ENCODE measurements at places on chromosomes 1 and 21.

DNA sequence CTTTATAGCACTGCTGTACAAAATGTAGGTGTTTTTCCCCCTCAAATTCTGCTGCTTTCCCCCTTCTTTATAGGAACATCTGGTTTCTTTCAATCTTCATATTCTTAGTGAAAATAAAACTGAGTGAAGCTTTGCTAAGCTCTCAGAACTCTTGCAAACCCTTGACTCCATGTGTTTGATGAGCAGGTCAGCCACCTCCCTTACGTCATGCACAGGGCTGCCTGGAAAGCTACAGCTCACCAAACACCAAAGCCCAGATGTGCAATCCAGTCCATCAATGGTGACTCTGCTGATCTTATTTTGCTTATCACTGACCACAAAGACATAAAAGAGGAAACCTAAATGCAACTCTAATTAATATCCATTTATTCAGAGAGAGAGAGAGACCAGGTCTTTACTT lies 5.5 kb downstream of the CACNA1E start:
- H3K27me3 ChIP-seq, result peaks cover 37% of the 10 kb centered on the region
- no peak overlapping the region for H3K4me3 ChIP-seq
- peaks cover 16% of the 10 kb centered on the region for H3K4me1 ChIP-seq

- H3K4me1 ChIP-seq, result no peaks in the 10 kb centered on the region
- DNase-seq, result no peak
- no peaks in the 10 kb centered on the region for H3K36me3 ChIP-seq
These were observed 19.1 kb upstream of the MYOG start for GRCh38 chr1:203104789-203105390.

DNA sequence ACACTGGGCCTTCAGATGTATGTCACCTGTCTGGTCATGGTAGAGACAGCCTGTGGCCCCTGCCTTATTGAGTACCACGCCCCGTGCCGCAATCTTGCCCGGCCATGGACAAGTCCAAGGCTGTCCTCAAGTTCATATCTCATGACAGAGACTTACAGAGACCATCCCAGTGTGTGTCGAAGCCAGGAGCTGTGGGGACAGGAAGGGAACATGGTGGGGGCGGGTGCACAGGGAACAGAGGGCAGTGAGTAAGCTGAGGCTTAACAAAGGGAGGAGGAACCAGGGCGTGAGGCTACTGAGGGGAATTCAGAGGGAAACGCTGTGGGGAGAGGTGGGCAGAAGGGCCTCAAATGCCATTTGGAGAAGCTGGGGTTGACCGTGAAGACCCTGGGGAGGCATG lies 75.8 kb downstream of the ALPL start:
- no peak overlapping the region for H3K4me3 ChIP-seq
- H3K4me1 ChIP-seq, result peaks cover 2% of the 10 kb centered on the region
- peaks cover 10% of the 10 kb centered on the region for H3K27me3 ChIP-seq
- no peak overlapping the region for H3K27ac ChIP-seq
- no peaks in the 10 kb centered on the region for H3K36me3 ChIP-seq

DNA sequence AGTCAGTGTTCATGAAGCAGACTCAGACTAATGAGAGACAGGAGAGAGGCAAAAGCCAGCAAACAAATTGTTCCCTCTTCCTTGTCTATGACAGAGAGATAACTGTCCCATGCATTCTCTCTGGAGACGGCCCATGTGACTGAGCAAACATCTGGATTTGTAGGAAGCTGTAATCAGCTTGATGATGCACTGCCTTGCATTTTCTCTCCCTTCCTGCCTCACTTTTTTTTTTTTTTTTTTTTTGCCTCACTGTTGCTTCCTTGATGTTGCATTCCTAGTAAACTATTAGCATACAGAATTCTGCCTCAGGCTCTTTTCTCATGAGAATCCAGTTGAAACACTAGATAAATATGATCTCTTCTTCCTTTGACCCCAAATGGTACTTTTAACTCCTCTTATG lies 134.5 kb downstream of the HHIPL2 start:
- peaks cover 6% of the 10 kb centered on the region for H3K27me3 ChIP-seq
- H3K4me3 ChIP-seq, result no peak overlapping the region
- no peak for DNase-seq
- no peaks in the 10 kb centered on the region for H3K36me3 ChIP-seq
- H3K4me1 ChIP-seq, result no peaks in the 10 kb centered on the region

DNA sequence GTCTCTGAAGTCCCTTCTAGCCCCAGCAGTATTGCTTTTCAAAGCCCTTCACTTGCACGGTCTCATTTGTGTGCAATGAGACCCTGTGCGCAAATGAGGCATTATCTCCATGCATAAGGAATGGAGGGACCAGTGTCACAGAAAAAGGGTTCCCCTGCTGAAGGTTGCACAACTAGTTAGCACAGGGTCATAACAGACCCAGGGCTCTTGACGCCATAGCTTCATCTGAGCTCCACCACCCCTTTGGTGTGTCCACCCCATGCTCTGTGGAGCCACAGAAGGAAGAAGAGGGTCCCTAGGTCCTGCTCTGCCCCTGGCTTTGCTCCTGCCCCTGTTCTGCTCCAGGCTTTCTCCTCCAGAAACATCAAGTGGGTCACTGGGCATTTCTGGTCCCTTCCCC lies 12.6 kb downstream of the SH2D2A start:
- peaks cover 10% of the 10 kb centered on the region for H3K36me3 ChIP-seq
- no peak for DNase-seq
- no peak overlapping the region for H3K27ac ChIP-seq
- H3K4me3 ChIP-seq, result no peak overlapping the region

GRCh38 chr1:184827600-184828368 lies 73.1 kb upstream of the EDEM3 start:
- no peak for DNase-seq
- no peaks in the 10 kb centered on the region for H3K27me3 ChIP-seq

GRCh38 chr1:223545343-223545742 lies 120.2 kb downstream of the CAPN8 start:
- H3K27me3 ChIP-seq, result peaks cover 7% of the 10 kb centered on the region
- no peak overlapping the region for H3K27ac ChIP-seq

GRCh38 chr1:17314491-17314971 lies 6.5 kb downstream of the PADI4 start:
- H3K27ac ChIP-seq, result no peak overlapping the region
- no peaks in the 10 kb centered on the region for H3K4me1 ChIP-seq
- peaks cover 10% of the 10 kb centered on the region for H3K27me3 ChIP-seq
- DNase-seq, result no peak

- H3K27me3 ChIP-seq, result peaks cover 19% of the 10 kb centered on the region
- H3K4me1 ChIP-seq, result peaks cover 3% of the 10 kb centered on the region
- peaks cover 2% of the 10 kb centered on the region for H3K36me3 ChIP-seq
- DNase-seq, result no peak
These were observed 261.2 kb downstream of the PTPRU start for GRCh38 chr1:29497395-29498125.

GRCh38 chr1:63463248-63463647 lies 59.8 kb downstream of the ITGB3BP start:
- H3K27me3 ChIP-seq, result no peaks in the 10 kb centered on the region
- no peak overlapping the region for H3K4me3 ChIP-seq
- H3K4me1 ChIP-seq, result no peaks in the 10 kb centered on the region
- H3K36me3 ChIP-seq, result peaks cover 21% of the 10 kb centered on the region

- no peak overlapping the region for H3K4me3 ChIP-seq
- H3K27ac ChIP-seq, result no peak overlapping the region
- peaks cover 52% of the 10 kb centered on the region for H3K4me1 ChIP-seq
- H3K36me3 ChIP-seq, result peaks cover 2% of the 10 kb centered on the region
- no peak for DNase-seq
- no peaks in the 10 kb centered on the region for H3K27me3 ChIP-seq
These were observed 150.1 kb downstream of the PLPP3 start for GRCh38 chr1:56429288-56429687.

- H3K36me3 ChIP-seq, result no peaks in the 10 kb centered on the region
- no peak overlapping the region for H3K27ac ChIP-seq
- DNase-seq, result no peak
- H3K27me3 ChIP-seq, result no peaks in the 10 kb centered on the region
- no peak overlapping the region for H3K4me3 ChIP-seq
These were observed 49.2 kb downstream of the VANGL1 start for GRCh38 chr1:115690972-115691371.

- no peak for DNase-seq
- H3K27me3 ChIP-seq, result no peaks in the 10 kb centered on the region
- H3K4me1 ChIP-seq, result peaks cover 41% of the 10 kb centered on the region
- H3K36me3 ChIP-seq, result peaks cover 5% of the 10 kb centered on the region
- H3K4me3 ChIP-seq, result no peak overlapping the region
These were observed 28.8 kb downstream of the ABCG1 start for GRCh38 chr21:42247716-42248115.

DNA sequence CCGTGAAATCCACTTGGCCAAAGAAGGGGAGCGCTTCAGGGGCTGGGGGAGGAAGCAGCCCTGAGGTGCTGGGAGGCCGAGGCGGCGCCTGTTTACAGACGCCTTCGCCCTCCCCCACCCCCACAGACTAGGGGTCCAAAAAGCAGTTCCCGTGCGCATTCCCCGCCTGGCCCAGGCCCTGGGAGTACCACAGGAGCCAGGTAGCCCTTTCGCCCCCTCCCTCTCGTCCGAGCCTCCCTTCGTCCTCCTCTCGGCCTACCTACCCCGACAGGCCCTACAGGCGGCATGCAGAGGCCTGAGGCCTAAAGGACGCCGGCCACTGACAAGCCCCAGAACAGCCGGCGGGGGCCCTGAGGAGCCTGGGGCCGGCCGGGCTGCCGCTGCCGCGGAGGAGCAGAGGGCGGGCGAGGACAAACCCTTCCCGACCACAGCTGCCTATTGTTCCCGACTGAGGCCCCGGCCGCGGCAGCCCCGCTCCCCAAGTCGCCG lies 522 bp downstream of the RC3H1 start:
- peaks cover 3% of the 10 kb centered on the region for H3K36me3 ChIP-seq
- peaks cover 18% of the 10 kb centered on the region for H3K4me1 ChIP-seq
- H3K27me3 ChIP-seq, result no peaks in the 10 kb centered on the region
- peak; percentile 21 for DNase-seq

DNA sequence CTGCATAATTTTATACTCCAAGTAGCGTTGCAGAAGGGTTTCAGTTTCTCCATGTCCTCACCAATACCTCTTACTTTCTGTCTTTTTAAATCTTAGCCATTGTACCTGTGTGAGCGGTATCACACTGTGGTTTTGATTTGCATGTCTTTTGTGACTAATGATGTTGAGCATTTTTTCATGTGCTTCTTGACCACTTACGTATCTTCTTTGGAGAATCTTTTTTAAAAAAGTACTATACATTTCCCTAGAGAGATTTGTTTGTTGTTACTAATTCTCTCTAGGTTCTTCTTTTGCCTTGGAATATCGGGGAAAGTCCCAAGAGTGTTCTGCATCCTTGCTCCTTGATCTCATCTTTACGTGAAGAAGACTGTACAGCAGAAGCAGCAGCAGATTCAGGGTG lies 81.8 kb upstream of the WARS2 start:
- no peak overlapping the region for H3K27ac ChIP-seq
- DNase-seq, result no peak
- H3K4me1 ChIP-seq, result peaks cover 4% of the 10 kb centered on the region

DNA sequence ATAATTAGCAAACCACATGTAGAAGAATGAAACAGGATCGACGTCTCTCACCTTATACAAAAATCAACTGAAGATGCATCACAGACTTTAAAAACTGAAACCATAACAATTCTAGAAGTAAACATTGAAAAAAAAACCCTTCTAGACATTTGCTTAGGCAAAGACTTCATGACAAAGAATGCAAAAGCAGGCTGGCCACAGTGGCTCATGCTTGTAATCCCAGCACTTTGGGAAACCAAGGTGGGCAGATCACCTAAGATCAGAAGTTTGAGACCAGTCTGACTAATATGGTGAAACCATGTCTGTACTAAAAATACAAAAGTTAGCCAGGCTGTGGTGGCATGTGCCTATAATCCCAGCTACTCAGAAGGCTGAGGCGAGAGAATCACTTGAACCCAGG lies 1351.7 kb downstream of the MRPL39 start:
- DNase-seq, result no peak
- H3K36me3 ChIP-seq, result no peaks in the 10 kb centered on the region
- no peaks in the 10 kb centered on the region for H3K4me1 ChIP-seq
- H3K27me3 ChIP-seq, result no peaks in the 10 kb centered on the region
- H3K4me3 ChIP-seq, result no peak overlapping the region

- DNase-seq, result no peak
- no peaks in the 10 kb centered on the region for H3K36me3 ChIP-seq
- H3K4me3 ChIP-seq, result no peak overlapping the region
These were observed 153.1 kb upstream of the CXADR start for GRCh38 chr21:17359781-17360180.

- peaks cover 42% of the 10 kb centered on the region for H3K4me1 ChIP-seq
- H3K27ac ChIP-seq, result no peak overlapping the region
- peaks cover 3% of the 10 kb centered on the region for H3K36me3 ChIP-seq
- DNase-seq, result no peak
- H3K27me3 ChIP-seq, result no peaks in the 10 kb centered on the region
These were observed 157.0 kb upstream of the EDN2 start for GRCh38 chr1:41641475-41641814.

DNA sequence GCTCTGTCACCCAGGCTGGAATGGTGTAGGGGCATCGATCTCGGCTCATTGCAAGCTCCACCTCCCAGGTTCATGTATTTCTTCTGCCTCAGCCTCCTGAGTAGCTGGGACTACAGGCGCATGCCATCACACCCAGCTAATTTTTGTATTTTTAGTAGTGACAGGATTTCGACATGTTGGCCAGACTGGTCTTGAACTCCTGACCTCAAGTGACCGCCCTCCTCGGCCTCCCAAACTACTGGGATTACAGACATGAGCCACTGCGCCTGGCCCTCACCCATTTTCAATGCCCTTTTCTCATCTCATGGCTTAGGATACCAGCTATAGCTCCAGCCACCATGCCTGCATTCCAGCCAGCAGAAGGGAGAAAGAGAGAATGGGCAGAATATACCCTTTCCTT lies 12.9 kb upstream of the SOX13 start:
- no peaks in the 10 kb centered on the region for H3K36me3 ChIP-seq

DNA sequence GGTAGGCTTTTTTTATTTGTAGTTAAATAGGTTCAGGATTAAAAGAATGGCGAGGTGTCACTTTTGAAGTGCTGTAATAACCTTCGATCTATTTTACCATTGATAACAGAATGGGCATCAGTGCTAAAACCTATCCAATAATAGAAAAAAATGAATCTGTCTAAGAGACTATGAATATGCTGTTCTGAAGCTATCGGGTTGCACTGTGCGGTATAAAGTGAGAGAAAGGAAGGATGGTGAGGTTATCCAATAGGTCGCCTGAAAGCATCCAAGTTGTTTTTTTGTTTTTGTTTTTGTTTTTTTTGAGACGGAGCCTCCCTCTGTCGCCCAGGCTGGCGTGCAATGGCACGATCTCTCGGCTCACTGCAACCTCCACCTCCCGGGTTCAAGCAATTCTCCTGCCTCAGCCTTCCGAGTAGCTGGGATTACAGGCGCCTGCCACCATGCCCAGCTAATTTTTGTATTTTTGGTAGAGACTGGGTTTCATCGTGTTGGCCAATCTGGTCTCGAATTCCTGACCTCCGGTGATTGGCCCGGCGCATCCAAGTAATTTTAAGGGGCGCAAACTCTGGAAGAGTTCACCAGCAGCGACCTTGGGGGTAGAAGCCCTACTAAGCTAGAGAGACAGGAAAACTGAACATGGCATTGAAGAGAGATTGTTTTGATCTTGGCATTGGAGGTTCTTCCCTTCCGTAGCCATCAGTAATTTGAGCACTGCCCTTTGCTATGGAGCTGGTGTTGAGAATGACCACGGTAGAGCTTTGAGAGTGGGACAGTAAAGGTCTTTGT lies 8.7 kb upstream of the MDM4 start:
- peak overlapping the region; percentile 83 for H3K4me3 ChIP-seq
- peak overlapping the region; percentile 100 for H3K27ac ChIP-seq
- H3K36me3 ChIP-seq, result peaks cover 2% of the 10 kb centered on the region
- DNase-seq, result no peak
- peaks cover 24% of the 10 kb centered on the region for H3K4me1 ChIP-seq
- no peaks in the 10 kb centered on the region for H3K27me3 ChIP-seq

Data from memory B cell (primary cell).